T-helper 2 cell (primary cell): ENCODE measurements at places on chromosomes 12 and 14.

- DNase-seq: no peak
Observed at GRCh38 chr14:73386342-73386741, 72.0 kb downstream of the NUMB start.

GRCh38 chr12:31234955-31235867 lies 90.7 kb downstream of the SINHCAF start:
- no peak for DNase-seq

GRCh38 chr12:19962192-19962591 lies 406.1 kb upstream of the PDE3A start:
- DNase-seq: no peak

- no peak for DNase-seq
Observed at GRCh38 chr12:10305411-10305810, 2.3 kb upstream of the KLRD1 start.

- peak; percentile 78 for DNase-seq
Observed at GRCh38 chr14:68283378-68284123, 464.0 kb downstream of the RAD51B start.

DNA sequence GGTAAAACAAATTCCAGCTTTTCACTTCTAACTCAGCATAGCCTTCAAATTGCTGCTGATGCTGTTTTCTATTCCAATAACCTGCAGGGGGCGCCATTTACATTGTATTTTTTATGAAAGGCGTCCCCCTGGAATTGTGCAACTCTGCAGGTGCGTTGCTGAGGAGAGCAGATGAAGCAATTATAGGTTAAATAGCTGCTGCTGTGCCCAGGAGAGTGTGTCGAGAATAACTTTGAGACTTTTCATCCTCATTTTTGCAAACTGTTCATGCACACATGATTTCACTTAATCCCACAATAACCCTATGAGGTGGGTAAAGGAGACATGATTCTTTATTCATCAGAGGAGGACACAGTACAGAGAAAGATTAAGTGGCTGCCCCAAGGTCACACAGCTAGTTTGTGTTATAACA lies 75.7 kb downstream of the MYRFL start:
- peak; percentile 55 for DNase-seq
